Stimulated activated CD4-positive, alpha-beta T cell treated with anti-CD3 and anti-CD28 coated beads, TNF-alpha, amount 100 ng/mL, for 1 hour (primary cell): ENCODE measurements at places on chromosomes 16 and 17.

- DNase-seq, result no peak
These were observed 38.0 kb downstream of the FZD2 start for GRCh38 chr17:44595216-44595775.

- no peak for DNase-seq
These were observed 39.1 kb downstream of the PRMT7 start for GRCh38 chr16:68349838-68350410.

GRCh38 chr16:58057121-58057520 is 31.6 kb downstream of the MMP15 start:
- DNase-seq, result no peak

GRCh38 chr16:1643521-1643920 is 31.4 kb downstream of the CRAMP1 start:
- no peak for DNase-seq

GRCh38 chr16:81936209-81937000 is 74.9 kb downstream of the SDR42E1 start:
- DNase-seq, result no peak

GRCh38 chr17:47633996-47634395 is 15.7 kb upstream of the KPNB1 start:
- DNase-seq, result no peak

DNA sequence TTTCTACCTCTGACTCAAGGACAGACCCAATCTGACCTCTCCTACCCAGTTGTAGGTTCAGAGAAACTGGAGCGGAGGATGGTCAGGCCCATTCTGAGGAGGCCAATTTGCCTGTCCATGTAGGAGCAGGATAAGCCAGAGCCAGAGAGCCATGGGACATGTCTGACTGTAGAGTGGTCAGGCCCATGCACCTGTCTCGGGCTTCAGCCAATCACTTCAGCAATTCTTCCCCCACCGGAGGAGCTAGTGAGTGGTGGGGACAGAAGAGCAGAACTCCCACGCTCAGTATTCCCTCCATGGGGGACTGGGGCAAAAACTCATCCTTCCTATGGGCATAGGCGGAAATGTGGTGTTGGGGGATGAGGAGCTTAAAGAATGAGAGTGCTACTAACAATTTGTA is 14.3 kb downstream of the DCAF7 start:
- DNase-seq, result no peak

DNA sequence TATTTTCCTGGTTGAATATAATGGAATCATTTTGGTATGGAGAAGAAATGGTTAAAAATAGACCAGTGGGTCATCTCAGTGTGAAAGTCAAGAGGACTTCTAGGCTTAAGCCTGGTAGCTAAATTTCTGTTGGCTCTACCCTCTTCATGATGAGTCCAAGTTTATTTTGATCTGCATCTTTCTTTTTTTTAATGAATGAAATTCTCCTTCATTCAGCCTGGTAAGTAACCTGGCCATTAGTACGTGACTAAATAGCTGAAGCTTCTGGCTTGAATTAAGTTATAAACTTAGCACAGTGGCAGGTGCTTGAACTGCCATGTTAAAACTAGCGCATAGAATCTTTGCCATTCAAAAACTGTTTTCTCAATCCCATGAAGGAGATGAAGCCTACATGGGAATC is 28.0 kb downstream of the NF1 start:
- no peak for DNase-seq

- DNase-seq, result no peak
These were observed 29.6 kb downstream of the NLK start for GRCh38 chr17:28071891-28072606.

GRCh38 chr17:27481327-27481726 is 25.1 kb downstream of the KSR1 start:
- DNase-seq, result no peak

DNA sequence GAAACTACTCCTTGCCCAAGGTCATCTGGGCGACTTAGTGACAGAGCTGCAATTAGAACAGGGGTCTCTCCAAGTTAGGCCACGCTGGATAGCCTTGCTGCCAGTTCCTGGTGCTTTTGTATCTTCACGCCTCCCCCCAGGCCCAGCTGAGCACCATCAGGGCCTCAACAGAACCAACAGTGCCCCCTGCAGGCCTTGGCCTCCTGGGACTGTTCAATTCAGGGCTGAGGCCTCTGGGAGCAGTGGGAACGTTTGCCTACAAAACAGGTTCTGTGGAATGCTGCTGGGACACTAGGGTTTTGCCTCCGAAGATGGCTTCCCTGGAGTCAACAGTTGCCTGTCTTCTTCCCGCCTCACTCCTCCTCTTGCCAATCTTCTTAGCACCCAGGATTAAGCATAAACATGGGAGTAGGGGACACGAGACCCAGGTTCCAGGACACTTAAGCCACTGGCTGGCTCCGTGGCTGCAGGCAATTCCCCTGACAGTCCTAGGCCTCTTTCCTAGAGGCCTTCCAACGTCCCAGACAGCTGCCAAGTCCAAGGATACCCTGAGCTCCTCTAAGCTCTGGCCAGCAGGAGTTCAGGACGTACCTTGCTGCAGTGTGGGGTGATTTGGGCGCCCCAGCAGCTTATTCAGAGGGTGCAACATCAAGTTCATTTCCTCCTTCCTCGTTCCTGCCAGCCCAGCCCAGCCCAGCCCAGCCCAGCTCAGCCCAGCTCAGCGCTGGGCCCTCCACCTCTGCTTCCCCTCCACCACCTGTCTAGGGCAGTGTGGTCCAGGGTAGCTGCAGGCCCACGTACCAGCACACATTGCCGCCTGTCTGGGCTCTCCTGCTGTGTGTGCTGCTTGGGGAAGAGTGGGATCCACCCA is 246.6 kb upstream of the RPL38 start:
- DNase-seq, result peak; percentile 31

DNA sequence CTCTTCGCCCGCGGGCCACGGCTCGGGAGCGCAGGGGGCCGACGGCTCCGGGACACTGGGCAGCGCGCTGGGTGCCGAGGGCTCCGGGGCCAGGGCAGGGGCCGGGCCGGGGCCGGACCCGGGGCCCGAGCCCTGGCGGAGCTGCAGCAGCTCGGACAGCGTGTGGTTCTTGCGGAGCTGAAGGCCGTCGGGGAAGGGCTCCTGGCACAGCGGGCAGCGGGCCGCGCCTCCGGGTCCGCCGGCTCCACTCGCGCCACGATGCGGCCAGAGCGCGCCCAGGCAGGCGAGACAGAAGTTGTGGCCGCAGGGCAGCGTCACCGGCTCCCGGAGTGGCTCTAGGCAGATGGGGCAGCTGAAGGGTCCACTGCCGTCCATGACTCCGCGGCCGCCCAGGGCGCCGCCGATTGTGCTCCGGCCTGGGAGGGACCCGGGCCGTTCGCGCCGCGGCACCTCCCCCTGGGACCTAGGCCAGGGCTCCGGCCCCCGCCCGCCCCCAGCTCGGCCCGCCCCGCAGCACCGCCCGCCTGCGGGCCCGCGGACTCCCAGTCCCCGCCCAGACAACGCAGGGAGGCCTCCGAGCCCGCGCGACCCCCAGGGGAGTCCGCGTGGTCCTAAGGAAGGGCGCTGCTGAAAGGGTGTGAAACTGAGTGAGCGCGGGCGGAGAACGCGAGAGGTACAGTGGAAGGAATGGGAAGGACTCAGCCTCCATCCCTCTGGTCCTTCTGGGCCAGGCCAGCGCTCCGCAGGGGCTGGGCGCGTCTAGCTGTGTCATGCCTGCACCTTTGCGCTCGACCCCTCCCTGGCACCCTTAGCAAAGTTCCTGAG is at the start of gene TRIM47:
Gene TRIM47, minus strand, starts transcription at position 408 of the 825 bp plus-strand sequence. Its CDS starts 33 bp downstream, at position 375.
- no peak for DNase-seq

- DNase-seq, result no peak
These were observed 193.2 kb upstream of the MYOCD start for GRCh38 chr17:12472252-12473173.

DNA sequence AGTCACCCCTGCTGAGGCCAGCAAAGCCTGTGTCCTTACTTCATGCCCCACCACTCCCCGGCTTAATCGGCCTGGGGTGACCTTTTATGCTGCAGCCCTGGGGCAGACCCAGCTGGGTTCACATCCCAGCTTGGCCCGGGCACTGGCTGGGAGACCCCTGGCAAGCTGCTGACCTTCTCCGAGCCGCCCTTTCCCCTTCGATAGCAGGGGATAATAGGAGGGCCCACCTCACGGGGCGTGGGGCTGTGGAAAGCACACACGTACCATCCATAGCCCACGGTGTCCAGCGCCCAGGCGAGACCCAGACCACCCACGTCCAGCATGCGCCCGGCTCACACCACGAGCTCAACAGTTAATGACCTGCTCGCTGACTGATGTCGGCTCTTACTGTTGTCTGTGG is 26.8 kb downstream of the TBC1D16 start:
- DNase-seq, result no peak

DNA sequence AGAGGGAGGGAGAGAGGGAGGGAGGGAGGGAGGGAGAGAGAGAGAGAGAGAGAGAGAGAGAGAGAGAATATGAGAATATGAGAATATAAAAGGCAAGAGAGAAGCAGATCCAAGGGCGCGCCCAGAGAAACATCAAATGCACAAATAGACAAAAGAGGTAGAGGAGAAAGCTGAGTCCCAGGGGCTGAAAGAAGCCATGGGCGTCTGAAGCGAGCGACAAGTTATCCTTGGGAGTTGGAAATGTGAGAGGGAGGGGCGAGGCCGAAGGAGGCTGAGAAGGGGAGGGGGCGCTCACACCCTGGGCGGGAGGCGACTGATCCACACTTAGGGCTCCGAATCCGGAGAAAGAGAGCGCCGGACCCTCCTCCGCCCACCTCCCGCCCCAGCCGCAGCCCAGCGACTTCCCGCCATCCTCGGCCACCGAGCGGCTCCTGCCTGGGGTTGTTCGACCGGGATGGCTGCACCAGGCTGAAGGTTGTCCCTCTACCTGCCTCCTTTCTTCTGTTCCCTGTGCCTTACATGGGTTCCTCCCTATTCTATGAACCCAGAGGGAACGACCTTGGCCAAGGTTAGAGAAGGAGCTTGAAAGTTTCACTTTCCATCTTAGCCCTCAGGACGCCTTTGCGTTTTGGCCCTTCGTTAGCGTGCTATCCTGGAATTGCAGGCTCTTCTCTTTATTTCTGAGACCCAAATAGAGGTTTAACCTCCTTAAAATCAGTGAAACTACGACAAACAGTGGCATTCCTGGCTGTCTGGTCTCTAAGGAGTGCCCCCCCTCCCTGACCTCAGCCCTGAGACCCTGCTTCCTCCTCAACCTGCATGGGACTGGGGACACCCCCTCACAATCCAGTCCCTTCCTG is 21.2 kb upstream of the HOXB9 start:
- DNase-seq, result no peak

DNA sequence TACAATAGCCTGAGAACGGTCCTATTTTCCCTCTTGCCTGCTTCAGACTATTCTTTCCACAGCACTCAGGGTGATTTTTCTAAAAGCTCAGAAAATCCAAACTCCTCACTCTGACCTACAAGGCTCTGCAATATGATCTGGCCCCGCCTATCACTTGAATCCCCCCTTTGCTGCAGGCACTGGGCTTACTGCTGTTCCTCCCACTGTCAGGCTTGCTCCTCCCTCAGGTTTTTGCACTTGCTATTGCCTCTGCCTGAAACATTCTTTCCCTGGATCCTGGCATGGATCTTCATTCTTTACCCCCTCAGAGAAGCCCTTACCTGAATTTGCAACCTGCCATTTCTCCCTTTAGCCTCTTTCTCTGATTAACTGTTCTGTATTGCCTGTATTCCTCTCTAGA is 52.3 kb downstream of the RPGRIP1L start:
- DNase-seq, result no peak

- DNase-seq, result no peak
These were observed 4.7 kb upstream of the MMP15 start for GRCh38 chr16:58020628-58021521.

DNA sequence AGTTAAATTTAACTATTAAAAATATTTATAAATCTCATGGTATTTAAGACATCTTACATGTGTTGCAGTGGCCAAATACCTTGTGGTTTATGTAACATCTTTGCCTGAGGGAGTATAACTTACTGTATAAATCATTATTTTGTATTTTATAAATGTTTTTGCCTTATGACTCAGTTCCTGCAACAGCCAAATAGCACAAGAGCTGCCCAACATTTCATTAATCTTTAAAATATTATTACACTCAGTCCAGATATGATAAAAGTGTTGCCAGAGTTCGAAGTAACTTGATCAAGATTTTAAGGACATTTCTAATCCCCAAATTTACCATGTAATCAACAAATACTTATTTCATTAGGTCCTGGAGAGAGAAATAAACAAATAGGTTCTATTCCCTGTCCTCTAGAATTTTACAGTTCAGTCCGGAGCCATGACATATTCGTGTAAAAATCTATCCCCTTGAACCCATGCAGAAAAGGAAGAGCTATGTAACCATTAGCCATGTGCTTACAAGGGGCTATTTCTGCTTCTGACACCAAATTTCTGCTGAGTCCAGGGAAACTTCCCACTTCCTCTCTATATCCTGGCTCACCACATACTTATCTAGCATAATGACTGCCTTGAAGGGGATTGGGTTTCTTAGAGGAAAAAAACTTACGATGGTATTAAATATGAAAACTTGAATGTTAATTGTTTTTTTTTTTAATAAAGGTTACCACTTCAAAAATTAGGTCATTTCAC is 44.0 kb downstream of the IRX6 start:
- no peak for DNase-seq

DNA sequence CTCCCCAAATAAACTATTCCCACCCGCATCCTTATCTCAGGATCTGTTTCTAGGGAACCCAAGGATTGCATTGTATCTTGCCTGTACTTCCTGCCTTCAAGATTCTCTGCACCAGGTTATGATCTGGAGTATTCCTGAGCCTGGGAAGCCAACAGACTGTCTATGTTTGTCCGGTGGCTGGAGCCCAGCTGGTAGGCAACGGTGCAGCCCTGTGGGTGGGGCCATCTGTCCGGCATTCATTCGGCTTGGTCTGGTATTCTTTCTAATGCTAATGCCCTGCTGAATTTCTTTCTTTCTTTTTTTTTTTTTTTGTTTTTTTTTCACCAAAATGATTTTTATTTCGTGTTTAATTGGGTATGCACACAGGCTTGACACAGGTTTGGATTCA is 20.7 kb upstream of the TVP23A start:
- DNase-seq, result no peak

- DNase-seq, result no peak
These were observed 2.6 kb upstream of the EXOSC6 start for GRCh38 chr16:70254180-70254964.

- DNase-seq, result no peak
These were observed 231.0 kb downstream of the C16orf95 start for GRCh38 chr16:87086156-87086555.

DNA sequence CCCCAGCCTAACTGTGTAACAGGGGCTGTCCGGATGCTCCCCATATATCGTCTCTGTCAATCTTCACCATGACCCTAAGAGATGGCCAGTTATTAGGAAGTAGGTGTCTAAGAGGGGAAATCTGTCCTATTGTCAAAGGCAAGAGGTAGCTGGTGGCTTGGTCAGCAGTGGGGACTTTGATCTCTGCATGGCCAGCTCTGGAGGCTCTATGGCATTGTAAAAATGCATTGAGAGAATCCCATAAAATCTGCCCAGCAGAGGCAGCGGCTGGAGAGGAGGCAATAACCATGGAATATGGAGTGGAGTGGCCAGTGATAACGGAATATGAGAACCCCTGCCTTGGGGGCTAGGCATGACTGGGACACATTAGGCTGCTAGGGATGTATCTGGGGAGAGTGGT is 88.8 kb downstream of the MRM1 start:
- DNase-seq, result no peak

GRCh38 chr16:17372386-17372785 is 98.4 kb downstream of the XYLT1 start:
- DNase-seq, result no peak
